Naive thymus-derived CD8-positive, alpha-beta T cell (primary cell): ENCODE measurements at places on chromosomes 16 and 17.

DNA sequence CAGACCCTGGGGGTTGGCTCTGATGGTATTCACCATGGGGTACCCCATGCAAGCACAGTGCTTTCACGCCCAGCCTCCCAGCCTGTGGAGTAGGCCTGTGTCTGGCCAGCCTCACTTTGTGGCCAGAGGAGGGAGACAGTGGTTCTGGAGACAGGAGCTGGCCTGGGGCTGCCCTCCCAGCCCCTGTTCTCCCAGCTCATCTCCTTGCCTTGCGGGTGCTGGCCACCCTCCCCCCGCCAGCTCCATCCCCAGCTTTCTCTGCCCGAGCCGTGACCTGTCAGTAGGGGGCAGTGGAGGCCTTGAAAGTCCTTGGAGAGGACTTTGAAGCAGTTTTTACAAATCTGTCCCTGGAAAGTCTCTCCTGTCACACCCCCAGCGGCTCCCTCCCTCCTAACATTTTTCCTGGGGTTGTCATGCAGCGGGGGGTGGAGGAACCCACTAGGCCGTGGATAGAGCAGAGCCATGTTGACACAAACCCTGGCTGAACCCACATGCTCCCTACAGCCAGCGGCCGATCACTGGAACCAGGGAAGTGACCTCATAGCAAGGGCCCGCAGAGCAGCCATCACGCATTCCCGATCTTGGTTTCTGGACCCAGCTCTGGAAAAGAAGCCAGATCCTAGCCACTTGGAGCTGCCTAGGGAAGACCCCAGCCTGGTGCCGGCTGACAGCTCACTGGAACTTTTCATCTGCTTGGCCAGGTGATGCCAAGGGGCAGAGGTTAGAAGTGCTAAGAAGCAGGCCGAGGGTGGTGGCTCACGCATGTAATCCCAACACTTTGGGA lies 289.4 kb downstream of the SEC14L1 start:
- peak; percentile 80 for DNase-seq

DNA sequence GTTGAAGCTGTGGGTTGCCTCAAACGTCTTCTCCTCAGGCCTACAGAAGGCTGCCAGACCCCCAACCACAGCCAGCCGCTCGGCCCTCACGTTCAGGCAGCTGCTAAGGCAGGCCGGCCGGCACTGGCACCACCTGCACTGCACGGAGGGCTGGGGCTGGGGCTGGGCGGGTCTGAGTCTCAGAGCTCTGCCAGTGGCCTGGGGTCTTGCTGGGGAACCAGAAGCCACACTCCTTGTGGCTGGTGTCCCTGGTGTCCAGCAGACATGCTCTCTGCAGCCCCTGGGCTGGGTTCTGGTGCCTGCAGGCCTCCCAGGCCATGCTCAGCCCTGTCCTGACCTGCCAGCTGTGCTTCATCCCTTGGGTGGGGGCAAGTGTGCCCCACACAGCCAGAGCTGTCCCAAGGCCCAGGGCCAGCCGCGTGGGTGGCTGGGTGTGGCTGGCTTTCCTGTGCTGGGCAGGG lies 42.0 kb downstream of the BAHCC1 start:
- DNase-seq = no peak

DNA sequence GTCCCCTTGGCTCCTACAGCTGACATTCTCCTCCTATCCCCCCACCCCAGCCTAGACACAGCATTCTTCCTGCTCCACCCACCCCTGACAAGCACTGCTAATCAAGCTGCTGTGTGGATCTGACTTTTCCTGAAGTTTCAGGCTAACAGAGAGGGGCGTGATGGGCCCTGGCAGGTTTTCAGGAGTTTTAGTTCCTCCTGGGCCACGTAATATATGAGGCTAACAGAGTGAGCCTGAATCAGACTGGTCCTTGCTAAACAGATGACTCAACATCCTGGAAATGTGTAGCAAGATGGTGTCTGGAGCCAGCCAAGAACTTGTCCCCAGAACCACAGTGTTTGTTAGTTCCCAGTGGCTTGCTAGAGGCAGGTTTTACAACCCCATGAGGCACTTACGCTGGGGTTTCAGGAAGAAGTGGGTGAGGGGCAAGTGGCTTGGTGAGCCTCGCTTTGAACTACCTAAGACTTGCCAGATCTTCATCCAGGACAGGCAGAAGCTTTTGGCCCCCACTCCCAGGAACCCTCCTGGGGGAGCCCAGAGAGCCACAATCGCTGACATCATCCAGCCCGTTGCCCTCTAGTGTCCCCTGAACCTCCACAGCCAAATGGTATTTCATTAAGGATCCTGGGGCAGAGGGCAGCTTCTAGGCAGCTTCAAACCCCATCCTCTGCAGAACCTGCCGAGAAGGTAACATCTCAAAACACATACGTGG lies 15.9 kb downstream of the TMEM92 start:
- DNase-seq = no peak

GRCh38 chr16:1398351-1398750 lies 16.2 kb downstream of the UNKL start:
- DNase-seq = no peak

DNA sequence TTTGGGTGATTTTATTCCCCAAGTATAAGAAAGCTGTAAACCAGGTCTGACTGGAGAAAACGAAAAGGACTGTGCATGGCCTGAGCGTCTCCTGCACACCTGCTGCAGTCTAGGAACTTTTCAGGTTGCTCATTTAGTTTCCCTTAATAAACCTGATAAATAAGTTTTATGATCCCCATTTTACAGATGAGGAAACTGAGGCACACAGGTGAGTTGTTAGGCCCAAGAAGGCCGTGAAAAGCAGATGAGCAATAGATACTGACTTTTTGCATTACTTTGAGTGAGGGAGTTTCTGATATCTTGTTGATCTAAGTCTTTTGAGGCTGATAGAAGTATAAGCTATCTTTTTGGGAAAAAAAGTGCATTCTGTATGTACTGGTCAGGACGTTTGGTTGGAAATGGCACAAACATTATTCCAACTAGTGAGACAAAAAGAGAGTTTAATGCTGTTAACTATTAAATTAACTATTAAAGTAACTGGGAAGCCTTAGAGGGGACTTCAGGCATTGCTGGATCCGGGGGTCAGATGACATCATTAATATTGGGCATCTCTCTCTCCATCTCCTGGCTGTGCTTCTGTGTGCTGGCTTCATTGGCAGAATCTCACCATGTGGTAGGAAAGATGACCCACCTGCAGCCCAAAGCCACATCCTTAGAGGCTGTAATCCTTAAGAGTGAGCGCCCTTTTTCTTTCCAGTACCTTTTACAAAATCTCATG lies 163.4 kb downstream of the CMIP start:
- no peak for DNase-seq

- DNase-seq = no peak
Observed at GRCh38 chr16:69867784-69868560, 83.2 kb upstream of the CLEC18A start.

DNA sequence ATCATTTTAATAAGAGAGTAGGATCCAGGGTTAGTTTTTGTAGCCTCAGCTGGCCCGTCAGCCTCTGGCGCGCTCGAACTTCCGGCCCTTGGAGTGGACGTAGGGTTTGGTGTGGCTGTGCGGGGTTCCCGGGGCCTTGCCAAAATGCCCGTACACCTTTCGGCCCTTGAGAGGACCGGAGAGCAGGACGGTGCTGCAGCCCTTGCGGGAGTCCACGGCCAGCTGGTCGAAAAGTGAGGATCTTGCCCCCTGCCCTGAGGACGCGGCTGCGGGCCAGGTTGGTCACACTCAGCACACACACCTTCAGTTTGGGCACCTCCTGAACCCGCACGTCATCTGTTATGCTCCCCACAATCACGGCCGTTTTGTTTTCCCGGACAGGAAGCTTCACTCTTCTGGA lies 42.2 kb upstream of the CNTNAP4 start:
- no peak for DNase-seq

DNA sequence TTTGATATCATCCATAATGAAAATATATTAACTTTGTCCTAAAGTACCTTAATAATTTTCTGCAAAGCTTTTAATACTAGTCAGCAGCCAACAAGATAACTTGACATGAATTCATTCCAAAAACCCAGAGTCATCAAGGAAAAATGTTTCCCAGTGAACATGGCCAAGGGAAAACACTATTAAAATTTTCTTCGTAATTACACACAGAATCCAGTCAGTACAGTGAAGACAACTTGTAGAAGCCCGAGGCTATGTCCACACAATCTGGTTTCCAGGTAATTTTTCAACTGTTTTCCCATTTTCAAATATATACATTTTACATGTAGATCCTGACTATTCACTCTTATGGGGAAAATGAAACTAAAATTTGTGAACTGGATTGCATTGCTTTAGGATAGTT lies 600.9 kb downstream of the CDH8 start:
- no peak for DNase-seq

GRCh38 chr17:77320485-77321256 lies 179.9 kb downstream of the SEC14L1 start:
- no peak for DNase-seq

DNA sequence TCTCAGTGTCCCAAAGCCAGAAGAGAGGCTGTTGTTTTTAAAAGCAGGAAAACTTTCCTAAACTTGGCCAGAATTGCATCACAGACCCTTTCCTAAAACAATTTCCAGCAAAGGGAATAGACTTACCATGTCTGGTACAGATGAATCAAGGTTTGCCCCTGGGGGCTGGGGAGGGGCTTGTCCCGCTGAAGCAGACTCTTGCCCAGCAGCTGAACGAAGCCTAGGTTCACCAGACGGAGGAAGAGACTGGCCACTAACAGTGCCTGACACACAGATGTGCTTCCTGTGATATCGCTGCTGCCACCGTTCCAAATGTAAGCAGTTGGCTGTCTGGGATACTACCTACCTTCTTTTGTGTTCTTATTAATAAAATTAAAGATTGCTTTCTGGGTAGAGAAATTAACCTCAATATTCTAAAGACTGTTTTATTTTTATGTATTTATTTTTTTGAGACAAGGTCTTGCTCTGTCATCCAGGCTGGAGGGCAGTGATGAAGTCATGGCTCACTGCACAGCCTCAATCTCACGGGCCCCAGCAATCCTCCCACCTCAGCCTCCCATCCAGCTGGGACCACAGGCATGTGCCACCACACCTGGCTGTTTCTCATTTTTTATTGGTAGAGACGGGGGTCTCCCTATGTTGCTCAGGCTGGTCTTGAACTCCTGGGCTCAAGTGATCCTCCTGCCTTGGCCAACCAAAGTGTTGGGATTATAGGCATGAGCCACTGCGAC lies 13.5 kb downstream of the PRCD start:
- DNase-seq = no peak

GRCh38 chr16:54411544-54411943 lies 125.0 kb upstream of the IRX3 start:
- no peak for DNase-seq

DNA sequence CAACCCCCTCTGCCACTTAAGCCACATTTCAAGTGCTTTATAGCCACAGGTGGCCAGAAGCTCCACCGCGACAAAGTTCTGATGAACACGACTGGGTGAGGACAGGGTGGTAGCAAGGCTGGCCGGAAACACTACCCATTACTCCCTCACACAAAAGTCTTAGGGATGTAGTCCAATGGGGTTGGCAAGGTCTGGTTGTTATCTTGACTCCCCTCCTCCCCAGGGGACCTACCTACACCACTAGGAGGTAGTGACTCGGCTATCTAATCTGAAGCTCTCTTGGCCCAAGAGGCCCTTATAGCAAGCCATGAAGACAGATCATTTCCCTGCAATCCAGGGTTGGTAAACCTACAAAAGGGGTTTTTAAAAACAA lies 8.4 kb downstream of the LITAFD start:
- DNase-seq = no peak

GRCh38 chr17:49964769-49965523 lies 4.0 kb upstream of the DLX4 start:
- DNase-seq = peak; percentile 38
